ENCODE measurements at places on chromosomes 16 and 17.

GRCh38 chr16:87874639-87875427 is 5.5 kb upstream of the SLC7A5 start:
- no peaks in the 10 kb centered on the region for H3K36me3 ChIP-seq
- H3K27ac ChIP-seq = no peak overlapping the region
- DNase-seq = no peak
- H3K27me3 ChIP-seq = no peaks in the 10 kb centered on the region
- H3K4me3 ChIP-seq = no peak overlapping the region

GRCh38 chr17:30237296-30238002 is 2.0 kb upstream of the SLC6A4 start:
- no peaks in the 10 kb centered on the region for H3K36me3 ChIP-seq
- DNase-seq = no peak
- no peaks in the 10 kb centered on the region for H3K4me1 ChIP-seq
- H3K27ac ChIP-seq = no peak overlapping the region
- H3K27me3 ChIP-seq = peaks cover 4% of the 10 kb centered on the region

DNA sequence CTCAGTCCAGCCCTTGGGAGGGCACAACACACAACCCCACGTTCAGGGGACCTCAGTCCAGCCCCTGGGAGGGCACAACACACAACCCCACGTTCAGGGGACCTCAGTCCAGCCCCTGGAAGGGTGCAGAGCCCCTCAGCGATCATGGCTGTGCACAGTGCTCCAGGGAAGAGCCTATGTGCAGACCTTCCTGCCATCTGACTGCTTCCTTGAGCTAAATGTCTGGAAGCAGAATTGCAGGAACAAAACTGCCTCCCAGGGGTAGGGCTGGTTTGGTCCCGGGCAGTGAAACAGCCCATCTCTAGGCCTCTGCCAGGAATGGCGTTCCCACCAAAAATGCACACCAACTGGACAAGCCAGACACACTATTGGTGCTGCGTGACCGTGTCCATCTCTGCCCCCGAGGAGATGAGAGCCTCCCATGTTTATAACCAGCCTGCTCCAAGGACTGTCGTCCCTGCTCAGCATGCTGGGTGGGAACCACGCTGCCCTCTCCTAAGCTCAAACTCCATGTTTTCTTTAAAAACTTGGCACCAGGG is 44.0 kb downstream of the ZNF276 start:
- no peaks in the 10 kb centered on the region for H3K27me3 ChIP-seq
- DNase-seq = no peak
- no peak overlapping the region for H3K4me3 ChIP-seq

DNA sequence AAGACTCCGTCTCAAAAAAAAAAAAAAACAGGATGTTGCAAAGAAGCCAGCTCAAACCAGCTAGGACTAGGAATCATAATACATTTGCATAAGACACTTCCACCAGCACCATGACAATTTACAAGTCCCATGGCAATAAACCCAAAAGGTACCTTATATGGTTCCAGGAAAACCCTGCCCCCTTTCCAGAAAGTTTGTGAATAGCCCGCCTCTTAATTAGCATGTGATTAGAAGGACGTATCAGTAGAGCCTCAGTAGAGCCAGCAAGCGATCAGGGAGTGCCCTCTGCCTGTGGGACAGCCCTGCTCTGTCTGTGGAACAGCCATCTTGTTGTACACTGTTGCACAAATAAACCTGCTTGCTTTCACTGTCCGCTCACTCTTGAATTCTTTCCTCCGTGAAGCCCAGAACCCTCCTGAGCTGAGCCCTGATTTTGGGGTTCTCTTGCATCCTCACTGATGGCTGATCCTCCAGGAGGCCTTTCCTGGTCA is 14.0 kb downstream of the NUPR1 start:
- no peak overlapping the region for H3K4me3 ChIP-seq
- DNase-seq = no peak
- H3K4me1 ChIP-seq = no peaks in the 10 kb centered on the region
- H3K27ac ChIP-seq = no peak overlapping the region
- no peaks in the 10 kb centered on the region for H3K27me3 ChIP-seq

GRCh38 chr16:2447920-2448583 is 11.9 kb upstream of the TEDC2 start:
- DNase-seq = no peak
- H3K4me3 ChIP-seq = no peak overlapping the region
- H3K36me3 ChIP-seq = no peaks in the 10 kb centered on the region
- H3K27me3 ChIP-seq = no peaks in the 10 kb centered on the region
- H3K27ac ChIP-seq = no peak overlapping the region

DNA sequence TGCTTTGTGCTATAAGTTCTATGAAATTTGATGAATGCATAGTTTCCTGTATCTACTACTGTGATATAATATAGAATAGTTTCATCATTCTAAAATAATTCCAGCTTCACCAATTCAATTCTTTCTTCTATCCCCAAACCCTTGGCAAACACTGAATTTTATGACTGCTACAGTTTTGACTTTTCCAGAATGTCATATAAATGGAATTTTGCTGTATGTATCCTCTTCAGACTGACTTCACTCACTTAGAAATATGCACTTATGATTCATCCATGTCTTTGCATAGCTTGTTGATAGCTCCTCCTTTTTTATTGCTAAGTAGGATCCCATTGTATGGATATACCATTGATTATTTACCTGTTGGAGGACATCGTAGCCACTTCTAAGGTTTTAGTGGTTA is 89.1 kb upstream of the HS3ST3A1 start:
- no peak overlapping the region for H3K4me3 ChIP-seq
- no peaks in the 10 kb centered on the region for H3K4me1 ChIP-seq
- DNase-seq = no peak
- no peaks in the 10 kb centered on the region for H3K27me3 ChIP-seq
- H3K36me3 ChIP-seq = no peaks in the 10 kb centered on the region
- H3K27ac ChIP-seq = no peak overlapping the region

- H3K4me3 ChIP-seq = no peak overlapping the region
These were observed 192.8 kb downstream of the XYLT1 start for GRCh38 chr16:17277981-17278381.

DNA sequence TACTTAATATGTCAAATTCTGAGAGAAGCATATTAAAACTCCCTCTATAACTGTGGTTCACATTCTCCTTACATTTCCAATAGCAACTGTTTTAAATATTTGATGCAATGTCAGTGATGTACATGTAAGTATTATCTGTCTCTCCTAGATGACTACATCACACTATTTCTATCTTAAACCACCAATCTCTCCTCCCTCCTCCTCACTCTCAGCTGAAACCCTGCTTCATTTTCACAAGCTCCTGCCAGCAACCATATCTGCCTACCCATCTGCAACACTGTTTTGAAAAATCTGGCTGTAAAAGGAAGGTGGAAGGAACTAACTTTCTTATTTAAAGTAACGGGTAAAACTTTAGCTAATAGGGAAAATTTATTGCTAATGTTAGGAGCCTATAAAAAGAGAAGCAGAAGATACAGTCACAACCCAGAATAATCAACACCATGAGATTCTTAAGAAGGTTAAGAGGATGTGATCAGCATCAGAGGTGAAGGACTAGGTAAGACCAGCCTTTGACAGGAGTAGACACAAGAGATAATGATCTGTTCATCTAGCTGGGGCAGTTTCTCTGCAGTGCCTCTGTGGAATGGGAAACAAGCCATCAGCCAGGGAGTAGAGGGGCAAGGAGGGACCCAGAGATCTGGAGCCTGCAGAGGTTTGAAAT is 31.0 kb downstream of the MYH10 start:
- no peaks in the 10 kb centered on the region for H3K36me3 ChIP-seq
- no peaks in the 10 kb centered on the region for H3K27me3 ChIP-seq
- no peak for DNase-seq
- H3K4me1 ChIP-seq = no peaks in the 10 kb centered on the region
- no peak overlapping the region for H3K27ac ChIP-seq

DNA sequence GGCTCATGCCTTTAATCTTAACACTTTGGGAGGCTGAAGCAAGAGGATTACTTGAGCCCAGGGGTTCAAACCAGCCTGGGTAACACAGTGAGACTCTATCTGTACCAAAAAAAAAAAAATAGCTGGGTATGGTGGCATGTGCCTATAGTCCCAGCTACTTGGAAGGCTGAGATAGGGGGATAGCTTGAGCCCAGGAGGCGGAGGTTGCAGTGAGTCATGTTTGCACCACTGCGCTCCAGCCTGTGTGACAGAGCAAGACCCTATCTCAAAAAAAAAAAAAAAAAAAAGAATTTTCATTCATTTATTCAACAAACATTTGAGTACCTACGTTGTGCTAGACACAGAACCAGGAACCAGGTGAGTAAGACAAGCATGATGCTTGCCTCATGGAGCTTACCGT is 73.6 kb upstream of the MRTFB start:
- no peaks in the 10 kb centered on the region for H3K36me3 ChIP-seq
- DNase-seq = no peak
- H3K4me3 ChIP-seq = no peak overlapping the region
- no peaks in the 10 kb centered on the region for H3K4me1 ChIP-seq

DNA sequence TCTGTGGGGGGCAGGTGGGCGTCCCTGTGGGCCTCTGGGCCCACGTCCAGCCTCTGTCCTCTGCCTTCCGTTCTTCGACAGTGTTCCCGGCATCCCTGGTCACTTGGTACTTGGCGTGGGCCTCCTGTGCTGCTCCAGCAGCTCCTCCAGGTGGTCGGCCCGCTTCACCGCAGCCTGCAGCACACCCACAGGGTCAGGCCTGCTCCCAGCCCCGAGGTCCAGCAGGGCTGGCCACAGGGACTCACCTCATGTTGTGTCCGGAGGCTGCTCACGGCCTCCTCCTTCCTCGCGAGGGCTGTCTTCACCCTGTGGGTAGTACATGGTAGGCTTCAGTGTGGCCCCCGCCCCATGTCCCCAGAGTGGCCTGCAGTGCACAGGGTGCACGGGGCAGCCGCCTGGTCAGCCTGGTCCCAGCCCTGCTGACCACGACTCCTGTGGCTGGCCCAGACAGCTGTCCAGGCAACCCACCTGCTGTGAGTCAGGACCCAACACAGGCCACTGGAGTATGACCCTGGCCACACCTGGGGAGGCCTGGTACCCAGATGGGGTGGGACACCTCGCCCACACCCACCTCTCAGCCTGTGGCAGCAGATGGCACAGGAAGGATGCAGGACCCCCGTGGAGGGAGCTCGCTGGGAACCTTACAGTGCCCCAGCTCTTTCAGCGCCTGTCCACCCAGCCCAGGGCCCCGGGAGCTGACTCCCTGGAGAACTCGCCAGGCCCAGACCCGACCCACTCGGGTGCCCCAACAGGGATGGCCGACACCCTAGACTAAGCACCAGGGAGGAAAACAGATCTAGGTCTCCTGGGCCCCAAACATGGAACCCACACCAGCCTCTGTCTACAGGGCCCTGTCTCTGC is 23.9 kb upstream of the AATK start:
- no peaks in the 10 kb centered on the region for H3K27me3 ChIP-seq
- H3K4me1 ChIP-seq = no peaks in the 10 kb centered on the region
- no peaks in the 10 kb centered on the region for H3K36me3 ChIP-seq
- no peak overlapping the region for H3K4me3 ChIP-seq
- H3K27ac ChIP-seq = no peak overlapping the region

DNA sequence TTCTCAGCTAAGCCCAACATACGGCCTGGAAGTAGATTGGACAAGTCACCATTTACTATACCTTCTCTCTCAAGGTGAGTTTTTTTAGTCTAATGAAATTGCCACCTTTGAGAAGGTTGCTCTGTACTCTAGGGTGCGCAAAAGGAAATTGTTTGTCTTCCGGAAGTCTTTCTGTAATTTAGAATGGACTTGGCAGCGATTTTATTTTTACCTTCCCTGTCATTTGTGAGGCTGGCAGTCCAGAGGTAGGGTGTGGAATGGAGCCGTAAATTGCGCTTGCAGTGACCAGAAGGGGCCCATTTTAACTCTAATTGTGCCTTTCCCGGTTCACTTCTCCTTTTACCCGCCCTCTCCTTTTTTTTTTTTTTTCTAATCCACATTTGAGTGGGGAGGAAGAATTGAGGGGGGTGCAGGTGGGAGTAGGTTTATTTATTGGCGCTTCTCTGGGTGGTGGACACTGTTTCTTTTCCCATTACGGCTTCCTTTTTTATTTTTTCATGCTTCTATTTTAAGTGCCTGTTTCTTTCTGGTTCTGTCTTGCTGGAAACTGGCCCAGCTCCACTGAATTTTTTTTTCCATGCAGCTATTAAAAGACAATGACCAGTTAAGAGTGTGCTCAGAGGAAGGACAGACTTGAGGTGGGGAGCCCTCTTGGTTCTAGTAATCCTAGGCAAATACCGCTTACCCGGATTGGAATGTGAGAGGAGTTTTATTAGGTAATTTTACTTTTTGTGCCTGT is 89.7 kb upstream of the CLEC18A start:
- no peaks in the 10 kb centered on the region for H3K27me3 ChIP-seq
- peak overlapping the region; percentile 70 for H3K27ac ChIP-seq
- H3K4me3 ChIP-seq = no peak overlapping the region
- no peaks in the 10 kb centered on the region for H3K4me1 ChIP-seq
- peak; percentile 64 for DNase-seq
- no peaks in the 10 kb centered on the region for H3K36me3 ChIP-seq

DNA sequence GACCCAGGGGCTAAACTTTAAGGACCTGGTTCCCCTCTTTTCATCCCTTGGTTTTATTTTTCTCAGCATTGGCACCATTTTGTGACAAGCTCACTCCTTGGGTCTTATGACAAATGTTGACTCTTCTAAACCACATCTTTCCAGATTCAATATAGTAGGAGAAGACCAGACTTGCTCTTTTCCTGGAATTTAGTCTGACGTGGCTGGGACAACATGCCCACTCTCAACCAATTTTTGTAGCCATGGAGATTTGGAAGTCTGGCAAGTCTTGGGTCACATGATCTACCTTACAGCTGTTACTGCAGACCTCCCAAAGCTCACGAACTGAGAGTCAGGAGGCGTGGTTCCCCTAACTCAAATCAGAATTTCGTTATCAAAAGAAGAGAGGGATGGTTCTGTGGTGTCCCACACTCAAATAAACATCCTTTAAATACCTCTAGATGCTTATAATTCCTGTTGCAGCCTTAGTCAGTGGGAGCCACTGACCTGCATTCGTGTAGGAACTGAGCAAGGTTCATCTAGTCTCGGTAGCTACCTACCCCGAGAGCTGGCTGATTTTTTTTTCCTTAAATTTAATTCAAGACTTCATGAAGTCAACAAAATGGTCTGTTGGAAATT is 683.5 kb downstream of the MAF start:
- H3K36me3 ChIP-seq = no peaks in the 10 kb centered on the region
- no peak overlapping the region for H3K27ac ChIP-seq
- no peak for DNase-seq
- H3K27me3 ChIP-seq = no peaks in the 10 kb centered on the region
- H3K4me3 ChIP-seq = no peak overlapping the region

DNA sequence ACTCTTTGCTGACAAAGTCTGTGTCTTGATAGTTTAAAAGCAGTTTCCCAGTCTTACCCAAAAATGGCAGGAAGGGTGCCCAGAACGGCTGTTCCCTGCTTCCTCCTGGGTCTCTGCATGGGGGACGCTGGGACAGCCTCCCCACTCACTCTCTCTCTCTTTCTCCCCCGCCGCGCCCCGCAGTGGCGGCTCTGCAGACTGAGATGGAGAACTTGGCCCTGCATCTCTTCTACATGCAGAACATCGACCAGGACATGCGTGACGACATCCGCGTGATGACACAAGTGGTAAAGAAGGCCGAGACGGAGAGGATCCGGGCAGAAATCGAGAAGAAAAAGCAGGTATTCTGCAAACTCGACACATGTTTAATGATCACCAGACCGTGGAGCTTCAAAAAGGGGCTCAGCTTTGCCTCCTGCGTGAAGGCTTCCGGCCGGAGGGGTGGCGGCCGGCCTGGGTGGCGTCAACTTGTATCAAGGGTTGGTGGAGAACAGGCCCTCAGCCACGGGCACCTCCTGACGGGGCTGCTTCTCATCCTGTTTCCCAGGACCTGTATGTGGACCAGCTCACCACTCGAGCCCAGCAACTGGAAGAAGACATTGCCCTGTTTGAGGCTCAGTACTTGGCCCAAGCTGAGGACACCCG is 22.0 kb downstream of the CCDC40 start:
- no peaks in the 10 kb centered on the region for H3K36me3 ChIP-seq
- no peaks in the 10 kb centered on the region for H3K27me3 ChIP-seq
- H3K4me1 ChIP-seq = no peaks in the 10 kb centered on the region
- no peak overlapping the region for H3K4me3 ChIP-seq

Measured in uterus (tissue), 4 donors.